ENCODE measurements at places on chromosomes 13 and 19.

DNA sequence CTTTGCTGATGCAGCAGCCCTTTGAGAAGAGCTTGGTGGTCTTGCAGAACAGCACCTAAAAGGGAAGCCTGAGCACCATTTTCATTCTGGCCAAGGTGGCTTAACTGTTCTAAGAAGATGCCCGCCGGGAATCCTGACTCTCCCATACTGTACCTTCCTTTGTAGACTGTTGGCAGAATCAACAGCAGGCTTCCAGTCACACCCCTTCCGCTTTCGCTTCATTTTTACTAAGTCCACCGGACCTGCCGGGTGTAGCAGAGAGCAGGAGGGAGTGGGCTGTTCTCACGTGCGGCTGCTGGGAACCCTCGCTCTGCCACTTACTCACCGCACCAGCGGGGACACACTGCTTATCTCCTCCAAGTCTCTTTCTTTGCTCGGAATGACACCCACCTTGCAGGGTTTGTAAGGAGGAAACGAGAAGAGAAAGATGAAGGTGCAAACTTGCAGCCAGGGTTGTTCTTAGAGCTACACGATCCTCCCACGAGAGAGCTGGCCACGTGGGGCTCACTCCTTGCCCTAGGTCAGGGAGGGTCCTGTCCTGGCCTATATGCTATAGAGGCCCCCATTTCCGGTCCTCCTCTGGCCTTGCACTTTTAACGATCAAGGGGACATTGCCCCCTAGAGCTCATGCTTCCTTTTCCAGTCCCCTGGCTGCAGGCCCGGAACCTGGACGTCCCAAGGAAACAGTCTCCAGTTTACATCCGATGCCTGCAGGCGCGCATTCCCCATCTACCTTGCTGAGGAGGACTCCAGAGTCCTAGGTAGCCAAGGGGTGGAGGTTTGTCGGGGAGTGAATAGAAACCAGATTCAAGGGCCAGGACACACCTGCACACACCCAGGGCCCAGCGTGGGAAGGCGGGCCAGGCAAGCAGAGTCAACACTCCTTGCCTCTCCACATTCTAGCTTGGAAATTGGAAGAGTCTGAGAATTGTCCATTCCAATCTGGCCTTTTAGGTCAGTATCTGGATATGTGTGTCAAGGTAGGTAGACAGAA, 453.6 kb downstream of the IRS2 start:
- H3K4me1 ChIP-seq, result no peaks in the 10 kb centered on the region
- no peaks in the 10 kb centered on the region for H3K27me3 ChIP-seq
- H3K36me3 ChIP-seq, result no peaks in the 10 kb centered on the region
- DNase-seq, result no peak
- H3K4me3 ChIP-seq, result no peak overlapping the region
- no peak overlapping the region for H3K27ac ChIP-seq

GRCh38 chr19:2464389-2464788, 7.6 kb upstream of the LMNB2 start:
- no peak for DNase-seq
- no peaks in the 10 kb centered on the region for H3K27me3 ChIP-seq
- peaks cover 3% of the 10 kb centered on the region for H3K36me3 ChIP-seq
- H3K27ac ChIP-seq, result no peak overlapping the region
- H3K4me3 ChIP-seq, result no peak overlapping the region

- no peaks in the 10 kb centered on the region for H3K27me3 ChIP-seq
- H3K36me3 ChIP-seq, result no peaks in the 10 kb centered on the region
- H3K4me1 ChIP-seq, result peaks cover 12% of the 10 kb centered on the region
- no peak overlapping the region for H3K4me3 ChIP-seq
- no peak overlapping the region for H3K27ac ChIP-seq
Measured at GRCh38 chr19:35049456-35049855, 7.9 kb downstream of the HPN start.

DNA sequence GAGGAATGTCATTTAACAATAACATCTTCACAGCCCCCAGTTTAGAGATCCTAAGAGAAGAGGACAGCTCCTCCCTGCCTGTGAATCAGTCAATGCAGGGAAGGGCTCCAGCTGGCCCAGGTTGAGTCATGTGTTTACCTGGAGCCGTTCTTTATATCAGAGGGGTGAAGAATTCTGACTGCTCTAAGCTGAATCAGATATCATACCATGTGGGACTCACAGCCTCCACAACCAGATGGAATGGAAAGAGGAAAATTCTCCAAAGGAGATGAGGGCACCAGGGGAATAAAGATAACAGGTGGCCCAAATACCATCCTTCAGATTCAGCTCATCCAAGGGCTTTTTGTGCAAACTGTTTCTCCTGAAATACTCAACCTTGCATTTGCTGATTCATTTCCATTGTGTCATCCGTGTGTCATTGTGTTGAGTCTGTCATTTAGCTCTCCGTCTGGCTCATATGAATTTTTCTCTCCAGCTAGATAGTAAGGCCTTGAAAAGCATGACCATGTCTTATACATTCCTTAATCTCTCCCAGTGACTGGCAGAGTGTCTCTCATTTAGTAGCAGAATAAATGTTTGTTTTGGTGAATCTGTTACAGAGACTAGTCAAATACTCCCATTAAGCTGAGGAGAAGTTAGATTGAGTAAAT, 217.9 kb downstream of the RFC3 start:
- no peak overlapping the region for H3K4me3 ChIP-seq
- no peaks in the 10 kb centered on the region for H3K4me1 ChIP-seq
- H3K36me3 ChIP-seq, result no peaks in the 10 kb centered on the region
- DNase-seq, result no peak
- H3K27me3 ChIP-seq, result no peaks in the 10 kb centered on the region
- H3K27ac ChIP-seq, result no peak overlapping the region

DNA sequence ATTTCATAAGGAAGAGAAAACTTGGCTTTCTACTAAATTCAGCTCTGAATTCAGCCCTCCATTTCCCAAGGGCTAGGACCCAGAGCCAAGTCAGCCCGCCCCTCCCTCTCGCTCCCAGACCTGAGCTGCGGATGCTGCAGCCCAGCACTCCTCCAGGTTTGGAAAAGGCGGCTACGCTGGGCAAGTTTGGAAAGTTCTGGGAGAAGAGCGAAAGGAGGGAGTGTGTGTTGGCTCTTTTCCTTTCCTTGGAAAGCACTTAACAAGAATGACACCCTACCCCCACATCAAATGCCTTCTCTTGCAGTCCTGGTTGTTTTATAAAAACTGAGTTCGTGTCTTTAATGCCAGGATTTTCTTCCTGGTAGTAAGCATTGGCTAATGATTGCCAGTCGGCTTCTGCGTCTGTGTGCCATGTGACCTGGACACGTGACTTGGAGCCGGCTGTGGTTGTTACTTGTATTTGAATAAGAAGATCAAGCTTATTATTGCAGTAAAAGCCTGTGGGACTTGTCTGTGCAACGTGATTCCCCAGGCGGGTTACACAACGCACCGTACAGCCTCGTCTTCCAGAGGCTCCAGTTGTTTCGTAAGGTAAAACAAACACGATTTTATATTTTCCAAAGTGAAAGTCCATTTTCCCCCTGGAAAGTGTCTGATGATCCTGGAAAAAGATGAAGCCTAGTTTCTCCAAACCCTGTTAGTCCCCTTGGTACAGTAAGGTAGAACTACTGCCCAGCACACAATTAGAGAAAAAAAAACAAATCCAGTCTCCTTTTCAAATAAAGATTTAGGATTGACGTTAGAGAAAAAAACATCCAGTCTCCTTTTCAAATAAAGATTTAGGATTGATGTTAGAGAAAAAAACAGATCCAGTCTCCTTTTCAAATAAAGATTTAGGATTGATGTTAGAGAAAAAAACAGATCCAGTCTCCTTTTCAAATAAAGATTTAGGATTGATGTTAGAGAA, 26.8 kb upstream of the UBE2L5 start:
- peak; percentile 84 for DNase-seq
- peak overlapping the region; percentile 97 for H3K27ac ChIP-seq
- peak overlapping the region; percentile 79 for H3K4me3 ChIP-seq
- peaks cover 45% of the 10 kb centered on the region for H3K4me1 ChIP-seq
- no peaks in the 10 kb centered on the region for H3K27me3 ChIP-seq

- no peak overlapping the region for H3K4me3 ChIP-seq
- no peak for DNase-seq
- H3K27me3 ChIP-seq, result no peaks in the 10 kb centered on the region
- H3K4me1 ChIP-seq, result no peaks in the 10 kb centered on the region
Measured at GRCh38 chr13:111883571-111884343, 183.2 kb upstream of the SOX1 start.

GRCh38 chr19:18385675-18386542, at the start of gene GDF15:
GDF15 (plus strand) TSS chr19:18386158; CDS start chr19:18386190, 32 bp downstream.
- no peaks in the 10 kb centered on the region for H3K36me3 ChIP-seq
- H3K27me3 ChIP-seq, result peaks cover 43% of the 10 kb centered on the region
- DNase-seq, result peak; percentile 30
- peaks cover 14% of the 10 kb centered on the region for H3K4me1 ChIP-seq
- no peak within 1 kb of the TSS for H3K27ac ChIP-seq
- no peak within 1 kb of the TSS for H3K4me3 ChIP-seq

DNA sequence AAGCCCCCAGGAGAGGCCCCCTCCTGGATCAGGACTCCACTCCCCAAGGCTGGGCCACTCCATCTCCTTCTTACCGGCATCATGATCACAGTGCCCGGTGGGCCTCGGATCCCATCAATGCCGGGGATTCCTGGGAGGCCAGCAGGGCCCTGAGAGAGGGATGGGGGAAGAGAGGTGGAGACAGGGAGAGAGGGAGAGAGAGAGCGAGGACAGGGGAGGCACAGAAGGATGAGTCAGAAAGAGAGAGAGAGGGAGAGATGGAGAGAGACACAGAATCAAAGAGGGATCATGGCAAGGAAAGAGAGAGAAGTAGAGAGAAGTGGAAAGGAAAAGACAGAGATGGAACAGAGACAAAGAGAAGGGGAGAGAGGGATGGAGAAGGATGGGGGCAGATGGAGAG, 13.8 kb downstream of the COL5A3 start:
- H3K36me3 ChIP-seq, result no peaks in the 10 kb centered on the region
- peaks cover 4% of the 10 kb centered on the region for H3K27me3 ChIP-seq
- no peak for DNase-seq
- H3K4me3 ChIP-seq, result no peak overlapping the region
- H3K27ac ChIP-seq, result no peak overlapping the region
- peaks cover 3% of the 10 kb centered on the region for H3K4me1 ChIP-seq

DNA sequence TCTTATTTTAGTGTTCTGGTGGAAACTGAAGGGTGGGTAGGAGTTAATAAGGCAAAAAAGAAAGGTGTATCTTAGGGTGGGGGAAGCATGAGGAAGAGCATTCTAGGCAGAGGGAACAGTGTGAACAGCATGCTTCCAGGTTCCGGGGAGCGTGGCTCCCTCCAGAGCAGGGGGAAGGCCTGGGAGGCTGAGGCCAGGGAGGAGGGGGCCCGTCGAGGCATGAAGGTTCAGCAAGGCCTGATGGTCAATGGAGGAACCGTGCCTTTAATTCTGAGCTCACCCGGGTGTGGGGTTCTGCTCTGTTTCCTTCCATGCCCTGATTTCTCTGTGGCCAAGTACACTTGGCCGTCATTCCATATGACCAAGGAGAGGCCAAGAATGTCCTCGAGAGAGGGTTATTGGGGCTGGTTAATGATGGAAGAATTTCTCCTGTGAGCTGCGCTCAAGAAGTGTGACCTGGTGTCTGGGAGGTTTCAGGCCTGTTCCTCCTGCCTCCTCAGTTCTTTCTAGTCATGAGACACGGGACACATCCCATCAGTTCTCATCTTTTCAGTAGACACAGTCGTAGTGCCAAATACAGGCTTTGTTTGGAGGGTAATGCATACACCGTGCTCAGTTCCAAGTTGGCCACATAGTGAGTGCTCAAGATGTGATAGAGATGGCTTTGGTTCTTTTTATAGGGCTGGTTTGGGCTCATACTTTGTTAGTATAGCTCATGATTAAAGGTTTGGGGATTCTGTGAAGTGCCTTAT, 73.6 kb downstream of the SIPA1L3 start:
- no peak overlapping the region for H3K4me3 ChIP-seq
- no peaks in the 10 kb centered on the region for H3K27me3 ChIP-seq
- no peak for DNase-seq
- H3K27ac ChIP-seq, result no peak overlapping the region
- H3K4me1 ChIP-seq, result no peaks in the 10 kb centered on the region

GRCh38 chr19:55638864-55639359, 1.9 kb upstream of the ZNF580 start:
- H3K27ac ChIP-seq, result peak overlapping the region; percentile 82
- peak overlapping the region; percentile 31 for H3K4me3 ChIP-seq
- DNase-seq, result peak; percentile 78
- no peaks in the 10 kb centered on the region for H3K27me3 ChIP-seq
- H3K36me3 ChIP-seq, result peaks cover 37% of the 10 kb centered on the region
- peaks cover 73% of the 10 kb centered on the region for H3K4me1 ChIP-seq

DNA sequence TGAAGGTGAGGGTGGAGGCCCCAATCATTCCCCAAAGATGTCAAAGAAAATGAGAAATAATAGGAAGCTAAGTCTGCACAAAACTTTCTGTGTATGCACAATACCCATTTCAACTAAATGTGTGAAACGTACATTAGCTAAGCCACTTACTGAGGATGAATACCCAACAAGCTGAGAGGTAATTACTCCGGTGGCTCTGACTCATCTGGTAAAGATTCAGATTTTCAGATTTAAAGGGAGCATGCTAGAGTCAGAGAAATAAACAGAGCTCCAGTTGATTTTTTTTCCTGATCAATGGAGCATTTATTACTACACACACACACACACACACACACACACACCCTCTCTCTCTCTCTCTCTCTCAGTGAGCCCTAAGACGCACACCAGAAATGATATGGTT, 194.8 kb upstream of the ARGLU1 start:
- H3K27me3 ChIP-seq, result no peaks in the 10 kb centered on the region
- H3K4me3 ChIP-seq, result no peak overlapping the region
- H3K4me1 ChIP-seq, result no peaks in the 10 kb centered on the region
- DNase-seq, result no peak
- no peaks in the 10 kb centered on the region for H3K36me3 ChIP-seq

DNA sequence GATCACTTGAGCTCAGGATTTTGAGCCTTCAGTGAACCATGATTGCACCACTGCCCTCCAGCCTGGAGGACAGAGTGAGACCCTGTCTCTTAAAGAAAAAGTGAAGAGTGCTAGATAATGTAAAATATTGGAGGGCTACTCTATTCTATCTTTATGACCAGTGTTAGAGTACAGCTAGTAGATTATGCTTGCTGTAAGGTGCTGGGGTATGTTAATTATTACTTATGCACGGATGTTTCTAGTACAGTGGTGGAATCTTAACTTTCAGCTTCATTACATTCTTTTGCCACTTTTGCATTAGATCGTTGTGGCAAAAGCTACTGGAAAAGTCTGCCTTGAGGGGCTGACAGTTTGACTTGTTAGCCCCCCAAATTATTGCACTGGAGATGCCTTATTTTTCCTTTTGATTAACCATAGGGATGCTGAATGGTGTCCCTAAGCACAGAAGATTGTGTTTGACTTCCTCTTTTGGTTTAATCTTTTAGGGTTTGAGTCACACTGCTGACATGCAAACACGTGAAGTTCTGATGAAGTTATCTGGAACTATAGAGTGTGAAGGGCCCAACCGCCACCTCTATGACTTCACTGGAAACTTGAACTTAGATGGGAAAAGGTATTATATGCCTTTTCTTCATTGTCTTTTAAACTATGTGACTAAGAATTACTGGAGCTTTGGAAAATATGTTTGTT, 169.8 kb downstream of the ATP8A2 start:
- H3K27ac ChIP-seq, result no peak overlapping the region
- H3K27me3 ChIP-seq, result peaks cover 9% of the 10 kb centered on the region
- no peaks in the 10 kb centered on the region for H3K4me1 ChIP-seq
- H3K4me3 ChIP-seq, result no peak overlapping the region
- DNase-seq, result no peak
